H4 (cell line): ENCODE measurements at places on chromosomes 2 and 18. TPM values are rescaled to one million over a fixed set of nuclear protein-coding genes. Genes with fewer than 3 reads are reported as not detected.

Gene POTEJ
- not detected in 2 replicates for total RNA-seq

Gene SH3RF3
- 0.45 and 0.87 TPM in 2 replicates for total RNA-seq

Gene DPY30
- 72.2 and 86.0 TPM in 2 replicates for total RNA-seq

Gene AQP12B
- not detected in 2 replicates for total RNA-seq

Gene POTEI
- 0.10 and 0.31 TPM in 2 replicates for total RNA-seq

Gene MRPS9
- total RNA-seq: 31.1 and 33.0 TPM in 2 replicates

Gene ADCYAP1
- total RNA-seq: 0.47 and 0.83 TPM in 2 replicates

Gene CPO
- total RNA-seq: 0.39 TPM in 1 of 2 replicates, not detected in the other

Gene APCDD1
- total RNA-seq: 1.5 and 5.3 TPM in 2 replicates

Gene PPP1R1C
- total RNA-seq: 3.3 TPM in 2 replicates

Gene STARD6
- not detected in 2 replicates for total RNA-seq

Gene SCN2A
- 0.10 and 0.64 TPM in 2 replicates for total RNA-seq

Gene GPAT2
- total RNA-seq: not detected in 2 replicates

Gene EML6
- total RNA-seq: 2.4 and 2.9 TPM in 2 replicates

Gene NT5C1B
- not detected in 2 replicates for total RNA-seq

Gene DSG1
- total RNA-seq: 0.02 TPM in 1 of 2 replicates, not detected in the other

Gene FSHR
- total RNA-seq: 0.29 TPM in 1 of 2 replicates, not detected in the other

Gene KRTCAP3
- total RNA-seq: not detected in 2 replicates

Gene MAB21L4
- not detected in 2 replicates for total RNA-seq

Gene GPR45
- total RNA-seq: not detected in 2 replicates

Gene SULT1C4
- 0.23 TPM in 1 of 2 replicates, not detected in the other for total RNA-seq
